Sciatic nerve (tissue), 2 donors: ENCODE measurements at places on chromosomes 6 and 20. TPM values are rescaled to one million over a fixed set of nuclear protein-coding genes. Genes with fewer than 3 reads are reported as not detected.

DNA sequence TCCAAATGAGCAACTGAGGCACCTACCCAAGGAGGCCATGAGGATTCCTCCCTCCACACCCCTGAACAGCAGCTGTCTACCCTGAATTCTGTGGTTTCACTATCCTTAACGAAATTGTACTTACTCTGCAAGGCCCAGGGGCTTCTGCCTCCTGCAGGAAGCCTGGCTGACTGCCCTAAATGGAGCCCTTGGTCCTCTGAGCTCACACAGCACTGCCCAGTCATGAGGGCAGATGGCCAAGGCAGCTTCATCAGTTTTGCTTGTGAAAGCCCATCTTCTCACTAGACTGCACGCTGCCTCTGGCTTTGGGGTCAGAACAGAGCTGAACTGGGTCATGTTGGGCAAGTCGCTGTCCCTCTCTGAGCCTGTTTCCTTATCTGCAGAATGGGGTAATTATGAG lies 26.4 kb upstream of the SIRPA start:
- DNase-seq: no peak

SLC22A1 gene
- total RNA-seq: 1.1 TPM

- no peak for DNase-seq
These were observed 48.4 kb downstream of the FOXF2 start for GRCh38 chr6:1437553-1438406.

TMEM244 gene
- not detected for total RNA-seq

CENPQ gene
- 5.0 TPM for total RNA-seq

DNA sequence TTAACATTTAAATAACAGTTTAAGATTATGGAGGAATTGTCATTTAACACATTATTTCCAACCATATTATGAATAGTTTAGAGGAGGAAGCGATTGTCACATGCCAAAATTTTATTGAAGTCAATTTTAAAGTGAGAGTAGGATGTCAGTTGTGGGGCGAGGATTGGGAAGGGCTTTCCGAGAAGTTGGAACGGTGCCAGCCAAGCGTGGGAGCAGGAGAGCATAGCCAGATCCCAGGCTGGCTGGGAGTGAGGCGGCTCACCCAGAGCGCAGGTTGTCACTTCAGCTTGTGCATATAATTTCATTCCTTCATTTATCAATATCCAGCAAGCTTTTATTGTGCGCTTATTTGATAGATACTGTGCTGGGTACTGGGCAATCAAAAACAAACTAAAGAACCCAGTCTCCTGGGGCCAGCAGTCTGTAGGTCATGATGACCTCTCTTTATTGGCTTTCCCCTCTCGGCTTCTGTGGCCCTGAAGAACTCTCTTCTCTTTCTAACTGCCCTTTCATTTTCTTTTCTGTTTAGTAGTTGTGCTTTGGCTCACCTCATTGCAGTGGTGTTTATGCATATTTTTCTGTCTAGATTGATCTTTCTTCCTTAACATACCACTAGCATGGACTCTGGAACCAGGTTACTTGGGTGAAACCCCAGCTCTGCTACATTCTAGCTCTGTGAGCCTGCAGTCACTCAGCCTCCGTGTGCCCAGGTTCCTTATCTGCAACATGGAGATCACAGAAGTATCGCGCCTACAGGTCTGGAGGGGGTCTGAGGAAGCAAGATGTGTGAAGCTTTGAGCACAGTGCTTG lies 6.4 kb downstream of the CEP43 start:
- DNase-seq: peak; percentile 74

GRCh38 chr6:147666255-147666654 lies 157.8 kb downstream of the SAMD5 start:
- DNase-seq: no peak

DNA sequence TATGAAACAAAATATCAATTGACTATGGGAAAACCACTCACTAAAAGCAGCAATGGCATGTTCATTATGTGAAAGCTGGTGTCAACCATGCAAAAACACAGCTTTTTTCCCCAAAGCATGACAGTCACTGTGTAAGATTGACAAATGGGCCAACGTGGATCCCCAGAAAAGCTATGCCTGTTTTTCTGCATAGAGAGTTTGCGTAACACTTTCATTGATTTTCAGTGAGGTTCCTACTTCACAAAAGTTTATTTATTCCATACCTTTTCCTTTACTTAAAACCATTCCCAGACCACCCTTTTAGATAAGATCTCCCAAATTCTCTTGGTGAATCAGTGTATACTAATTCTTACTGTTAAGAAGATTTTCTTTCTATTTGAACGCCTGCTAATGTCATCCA lies 138.4 kb upstream of the GLP1R start:
- DNase-seq: no peak

DNA sequence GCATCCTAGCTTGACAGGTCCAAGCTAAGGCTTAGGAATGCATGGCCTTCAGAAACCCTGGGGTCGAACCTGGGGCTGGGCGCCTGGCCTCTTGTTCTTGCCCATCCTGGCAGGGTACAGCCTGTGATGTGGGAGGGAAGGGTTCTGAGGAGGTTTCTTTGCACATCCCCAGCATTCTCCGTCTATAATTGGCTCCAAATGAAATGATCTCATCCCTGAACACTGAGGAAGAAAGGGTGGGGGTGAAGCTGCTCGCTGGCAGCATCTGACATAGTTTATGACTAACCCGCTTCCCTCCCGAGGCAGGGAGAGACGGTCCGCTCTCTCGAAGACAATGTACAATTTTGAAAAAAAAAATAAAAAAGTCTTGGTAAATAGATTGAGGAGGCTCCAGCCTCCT lies 67.1 kb upstream of the ZNFX1 start:
- DNase-seq: peak; percentile 65

DNA sequence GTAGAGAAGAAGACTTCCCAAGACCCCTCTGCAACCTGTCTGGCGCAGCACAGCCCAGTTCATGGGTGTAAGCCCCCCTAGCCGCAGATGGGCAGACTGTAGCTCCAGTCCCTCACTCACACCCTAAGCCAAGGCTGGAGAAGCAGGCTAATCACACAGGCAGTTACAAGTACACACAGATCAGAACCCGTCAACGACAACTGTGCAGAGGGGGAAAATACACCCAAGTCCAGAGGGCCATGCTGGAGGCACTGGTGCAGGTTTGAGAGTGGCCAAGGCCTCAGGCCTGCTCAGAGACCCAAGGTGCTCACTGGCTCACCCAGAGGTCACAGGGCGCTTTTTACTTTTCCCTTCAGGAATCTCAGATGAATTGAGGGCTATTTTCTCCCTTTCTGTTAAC lies 106.1 kb downstream of the NOL4L start:
- no peak for DNase-seq

DNA sequence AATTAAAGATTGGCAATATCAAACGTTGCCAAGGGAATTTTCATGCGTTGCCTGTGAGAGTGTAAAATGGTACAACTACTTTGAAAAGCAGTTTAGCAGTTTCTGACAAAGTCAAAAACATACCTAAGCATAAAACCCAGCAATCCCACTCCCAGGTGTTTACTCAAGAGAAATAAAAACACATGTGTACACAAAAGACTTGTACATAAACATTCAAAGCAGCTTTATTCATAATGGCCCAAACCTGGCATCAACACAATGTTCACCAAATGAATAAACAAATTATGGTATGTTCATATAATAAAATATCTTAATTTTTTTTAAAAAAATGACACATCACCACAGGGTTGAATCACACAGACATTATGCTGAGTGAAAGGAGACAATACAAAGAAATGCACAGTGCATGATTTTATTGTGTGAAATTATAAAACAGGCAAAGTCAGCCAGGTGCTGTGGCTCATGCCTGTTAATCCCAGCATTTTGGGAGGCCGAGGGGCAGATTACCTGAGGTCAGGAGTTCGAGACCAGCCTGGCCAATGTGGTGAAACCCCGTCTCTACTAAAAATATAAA lies 240.4 kb upstream of the MARCKS start:
- no peak for DNase-seq
